NCI-H82 (cell line): ENCODE measurements at places on chromosomes 16 and 17.

- no peak for DNase-seq
Measured at GRCh38 chr16:82027629-82028064, 7.4 kb upstream of the HSD17B2 start.

GRCh38 chr16:69382421-69382820 lies 3.4 kb downstream of the TERF2 start:
- no peak for DNase-seq

DNA sequence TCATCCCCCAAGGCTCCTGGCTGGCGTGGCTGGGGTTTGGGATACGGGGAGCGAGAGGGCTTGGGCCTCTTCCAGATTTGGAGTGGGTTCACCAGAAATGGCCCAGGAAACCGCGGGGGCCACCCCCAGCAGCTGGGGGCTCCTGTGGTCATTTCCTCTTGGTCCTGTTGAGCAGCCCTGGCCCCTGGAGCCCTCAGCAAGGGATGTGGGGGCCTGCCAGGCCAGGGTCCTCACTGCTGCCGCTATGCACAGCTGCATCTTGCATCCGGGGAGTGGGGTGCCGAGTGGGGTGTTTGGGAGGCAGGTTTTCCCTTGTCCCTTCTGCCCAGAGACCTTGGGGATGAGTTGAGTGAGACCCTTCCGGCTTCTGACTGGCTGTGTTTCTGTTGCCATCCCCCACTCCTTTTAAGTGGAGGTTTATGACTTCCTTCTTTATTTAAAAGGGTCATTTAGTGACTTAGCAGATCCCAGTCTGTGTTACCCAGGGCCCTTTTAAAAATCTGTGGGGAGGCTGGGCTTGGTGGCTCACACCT lies 319.8 kb downstream of the SEC14L1 start:
- no peak for DNase-seq

DNA sequence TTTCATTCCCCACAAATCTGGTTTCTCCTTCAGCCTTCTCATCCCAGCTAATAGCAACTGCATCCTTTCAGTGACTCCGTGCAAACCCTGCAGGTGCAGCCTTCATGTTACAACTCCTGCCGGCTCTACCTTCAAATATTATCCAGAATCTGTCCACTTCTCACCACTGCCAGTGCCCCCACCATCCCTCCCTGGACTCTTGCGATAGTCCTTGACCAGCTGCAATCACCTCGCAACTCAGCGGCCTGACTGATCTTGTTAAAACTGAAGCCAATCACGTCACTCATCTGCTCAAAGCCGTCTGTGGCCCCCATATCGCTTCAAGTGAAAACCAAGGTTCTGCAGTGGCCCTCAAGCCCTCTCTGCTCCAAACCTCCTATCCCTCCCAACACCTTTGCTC lies 42.8 kb upstream of the KIFC3 start:
- DNase-seq, result peak; percentile 55

DNA sequence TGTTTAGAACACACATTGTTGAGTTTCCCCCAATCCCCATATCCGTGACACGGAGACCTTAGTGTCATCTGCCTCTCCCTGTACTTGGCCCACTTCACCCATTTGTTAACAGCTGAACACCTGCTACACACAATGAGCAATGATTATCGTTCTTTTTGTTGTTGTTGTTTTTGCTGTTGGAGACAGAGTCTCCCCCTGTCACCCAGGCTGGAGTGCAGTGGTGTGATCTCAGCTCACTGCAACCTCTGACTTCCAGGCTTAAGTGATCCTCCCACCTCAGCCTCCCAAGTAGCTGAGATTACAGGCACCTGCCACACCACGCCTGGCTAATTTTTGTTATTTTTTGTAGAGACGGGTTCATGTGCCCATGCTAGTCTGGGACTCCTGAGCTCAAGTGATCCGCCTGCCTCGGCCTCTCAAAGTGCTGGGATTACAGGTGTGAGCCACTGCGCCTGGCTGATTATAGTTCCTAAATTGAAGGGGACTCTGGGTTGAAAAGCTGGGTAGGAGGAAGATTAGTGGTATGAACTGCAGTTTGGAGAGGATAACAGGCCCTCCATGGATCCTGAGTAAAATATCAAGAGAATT lies 21.6 kb downstream of the NDE1 start:
- no peak for DNase-seq

DNA sequence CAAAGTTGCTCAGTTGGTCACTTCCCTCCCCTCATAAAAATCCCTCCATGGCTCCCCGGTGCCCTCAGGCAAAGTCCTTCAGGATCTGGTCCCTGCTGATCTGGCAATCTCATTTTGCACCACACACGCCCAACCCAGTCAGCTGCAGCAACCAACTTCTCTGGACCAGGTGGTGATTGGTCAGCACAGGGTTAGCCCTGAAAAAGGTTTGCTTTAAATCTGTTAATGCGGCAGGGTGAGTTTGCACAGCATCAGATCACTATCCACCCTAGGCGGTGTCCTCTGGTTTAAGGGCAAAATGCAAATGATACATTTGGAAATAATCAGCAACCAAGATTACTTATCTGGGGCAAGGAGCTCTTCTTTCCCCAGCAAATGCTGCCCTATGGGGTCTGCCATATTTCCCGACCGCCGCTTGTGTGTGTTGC lies 42.9 kb upstream of the TNRC6C start:
- DNase-seq, result no peak

DNA sequence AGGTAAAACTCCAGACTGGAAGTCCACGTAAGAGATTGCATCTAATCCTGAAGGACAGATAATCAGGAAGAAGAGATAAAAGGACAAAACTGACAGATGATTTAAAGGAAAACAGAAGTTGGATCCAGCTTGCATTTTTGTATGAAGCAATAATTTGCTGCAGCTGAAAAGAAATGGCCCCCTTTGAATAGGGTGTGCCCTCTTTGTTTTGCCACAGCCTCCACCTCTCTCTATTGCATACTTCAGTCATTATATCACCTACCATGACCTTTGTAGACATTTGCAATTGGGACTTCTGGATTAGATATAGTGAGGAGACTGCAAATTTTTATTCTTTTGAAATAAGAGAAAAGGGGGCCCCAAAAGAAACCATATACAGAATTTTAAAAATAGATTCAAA lies 8.1 kb downstream of the NOG start:
- DNase-seq, result no peak

DNA sequence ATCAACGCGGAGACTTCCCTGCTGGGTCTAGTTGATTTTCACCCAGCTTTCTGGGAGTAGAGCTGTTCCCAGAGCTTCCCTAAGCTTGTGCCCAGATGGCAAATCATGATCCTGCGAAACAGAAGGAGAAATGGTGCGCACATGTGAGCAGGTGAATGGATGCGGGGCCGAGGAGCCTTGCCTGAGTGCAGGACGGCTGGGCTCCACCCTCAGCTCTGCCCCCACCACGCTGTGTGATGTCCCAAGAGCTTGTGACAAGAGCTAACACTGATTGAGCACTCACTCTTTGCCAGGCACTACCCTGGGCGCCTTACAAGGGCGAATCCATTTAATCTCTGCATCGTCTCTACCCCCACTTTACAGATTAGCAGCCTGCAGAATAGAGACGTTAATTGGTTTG lies 162.7 kb upstream of the RPL38 start:
- peak; percentile 94 for DNase-seq

DNA sequence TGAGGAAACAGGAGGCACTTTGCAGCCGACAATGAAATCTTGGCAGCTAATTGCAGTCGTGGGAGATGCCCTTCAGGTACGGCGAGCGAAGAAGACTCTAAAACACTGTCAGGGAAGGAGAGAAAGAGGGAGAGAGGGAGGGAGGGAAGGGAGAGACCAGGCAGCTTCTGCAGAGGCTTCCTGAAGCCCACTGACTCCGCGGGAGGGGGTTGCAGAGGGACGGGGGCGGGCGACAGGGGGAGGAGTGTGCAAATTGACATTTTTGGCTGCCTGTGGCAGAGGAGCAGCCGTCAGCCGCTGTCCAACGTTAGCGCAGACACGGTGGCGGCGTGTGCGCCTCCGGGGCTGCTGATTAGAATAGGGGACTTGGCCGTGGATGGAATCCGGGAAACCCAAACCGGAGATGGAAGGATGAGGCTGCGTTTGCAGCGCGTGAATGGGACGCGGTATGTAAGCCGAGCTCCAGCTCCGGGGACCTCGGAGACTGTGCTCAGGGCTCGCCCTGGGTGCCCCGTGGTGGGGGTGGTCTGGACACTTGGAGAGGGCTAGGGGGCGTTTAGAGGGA lies 849.1 kb upstream of the RBFOX1 start:
- DNase-seq, result peak; percentile 60

- no peak for DNase-seq
Measured at GRCh38 chr17:28563475-28563874, 7.8 kb downstream of the PIGS start.

GRCh38 chr17:83175119-83175821 lies 95.9 kb downstream of the METRNL start:
- DNase-seq, result no peak

- DNase-seq, result no peak
Measured at GRCh38 chr16:57392694-57393093, 11.9 kb upstream of the CCL17 start.

- no peak for DNase-seq
Measured at GRCh38 chr17:14605267-14605599, 304.4 kb downstream of the HS3ST3B1 start.

DNA sequence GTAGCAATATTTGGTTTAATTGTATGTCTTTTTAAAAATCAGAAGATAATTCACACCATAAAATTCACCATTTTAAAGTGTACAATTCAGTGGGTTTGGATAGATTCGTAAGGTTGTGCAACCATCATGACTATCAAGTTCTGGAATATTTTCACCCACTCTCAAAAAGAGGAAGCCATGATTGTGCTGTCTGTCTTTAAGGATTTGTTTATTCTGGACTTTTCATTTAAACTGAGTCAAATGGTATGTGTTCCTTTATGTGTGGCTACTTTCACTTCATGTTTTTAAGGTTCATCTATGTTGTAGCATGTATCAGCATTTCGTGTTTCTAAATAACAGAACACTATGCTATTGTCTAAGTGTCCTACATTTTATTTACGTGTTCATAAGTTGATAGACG lies 68.1 kb upstream of the CPHXL start:
- no peak for DNase-seq

- DNase-seq, result no peak
Measured at GRCh38 chr17:48625495-48626244, 488 bp downstream of the HOXB9 start.

DNA sequence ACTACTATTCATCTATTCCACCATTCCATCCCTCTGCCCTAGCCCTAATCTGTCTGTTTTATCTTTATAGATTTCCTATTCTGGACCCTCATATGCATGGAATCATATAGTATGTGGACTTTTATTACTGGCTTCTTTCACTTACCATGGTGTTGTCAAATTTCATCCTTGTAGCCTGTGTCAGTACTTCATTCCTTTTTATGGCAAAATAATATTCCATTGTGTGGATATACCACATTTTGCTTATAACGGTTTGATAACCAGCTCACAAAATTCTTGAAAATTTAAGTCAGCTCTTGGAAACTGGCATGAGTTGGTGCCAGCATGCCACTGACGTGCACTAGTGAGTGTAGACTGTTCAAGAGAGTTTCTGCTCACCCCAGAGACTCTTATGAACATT lies 30.3 kb upstream of the MRC2 start:
- DNase-seq, result no peak
